ENCODE measurements at places on chromosomes 12 and 14.

DNA sequence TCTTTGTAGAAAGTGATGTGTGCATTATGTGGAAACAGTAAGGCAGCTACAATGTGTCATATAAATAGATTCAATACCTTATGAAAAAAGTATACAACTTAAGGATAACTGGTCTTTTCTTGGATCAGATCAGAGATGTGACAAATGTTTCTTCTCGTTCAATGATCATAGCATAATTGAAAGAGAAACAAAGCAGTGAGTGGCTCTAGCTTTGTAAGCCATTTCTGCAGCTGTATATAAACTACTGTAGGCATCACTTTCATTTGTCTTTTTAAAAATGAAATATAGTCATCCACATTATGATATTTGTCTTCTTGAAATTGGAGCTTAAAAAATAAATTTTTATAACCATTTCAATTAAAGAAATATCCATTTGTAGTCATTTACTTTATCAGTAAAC is 63.8 kb upstream of the LMO3 start:
- DNase-seq = no peak

GRCh38 chr14:28298156-28298555 is 468.4 kb upstream of the FOXG1 start:
- no peak for DNase-seq

GRCh38 chr12:78795934-78796445 is 68.6 kb upstream of the SYT1 start:
- no peak for DNase-seq

GRCh38 chr14:99755629-99756603 is 37.3 kb upstream of the EML1 start:
- peak; percentile 82 for DNase-seq
